Subcutaneous preadipocyte (primary cell): ENCODE measurements at places on chromosomes 2 and 18. TPM values are rescaled to one million over a fixed set of nuclear protein-coding genes. Genes with fewer than 3 reads are reported as not detected.

Gene OTOS
- not detected in 2 replicates for total RNA-seq

Gene DOCK10
- 37.8 and 53.2 TPM in 2 replicates for total RNA-seq

Gene NIF3L1
- total RNA-seq, result 27.9 and 37.1 TPM in 2 replicates

Gene CYP27A1
- total RNA-seq, result 0.98 and 3.7 TPM in 2 replicates

Gene STPG4
- total RNA-seq, result under 0.01 and 0.20 TPM in 2 replicates

Gene TUBA4B
- not detected in 2 replicates for total RNA-seq

Gene FOSL2
- total RNA-seq, result 39.7 and 47.5 TPM in 2 replicates

Gene MOGAT1
- not detected in 2 replicates for total RNA-seq

Gene GPR75
- 1.8 and 4.1 TPM in 2 replicates for total RNA-seq
